ENCODE measurements at places on chromosomes 7 and 10.
A peak's percentile ranks its signal among the peaks of the same experiment; 100 is the strongest.

DNA sequence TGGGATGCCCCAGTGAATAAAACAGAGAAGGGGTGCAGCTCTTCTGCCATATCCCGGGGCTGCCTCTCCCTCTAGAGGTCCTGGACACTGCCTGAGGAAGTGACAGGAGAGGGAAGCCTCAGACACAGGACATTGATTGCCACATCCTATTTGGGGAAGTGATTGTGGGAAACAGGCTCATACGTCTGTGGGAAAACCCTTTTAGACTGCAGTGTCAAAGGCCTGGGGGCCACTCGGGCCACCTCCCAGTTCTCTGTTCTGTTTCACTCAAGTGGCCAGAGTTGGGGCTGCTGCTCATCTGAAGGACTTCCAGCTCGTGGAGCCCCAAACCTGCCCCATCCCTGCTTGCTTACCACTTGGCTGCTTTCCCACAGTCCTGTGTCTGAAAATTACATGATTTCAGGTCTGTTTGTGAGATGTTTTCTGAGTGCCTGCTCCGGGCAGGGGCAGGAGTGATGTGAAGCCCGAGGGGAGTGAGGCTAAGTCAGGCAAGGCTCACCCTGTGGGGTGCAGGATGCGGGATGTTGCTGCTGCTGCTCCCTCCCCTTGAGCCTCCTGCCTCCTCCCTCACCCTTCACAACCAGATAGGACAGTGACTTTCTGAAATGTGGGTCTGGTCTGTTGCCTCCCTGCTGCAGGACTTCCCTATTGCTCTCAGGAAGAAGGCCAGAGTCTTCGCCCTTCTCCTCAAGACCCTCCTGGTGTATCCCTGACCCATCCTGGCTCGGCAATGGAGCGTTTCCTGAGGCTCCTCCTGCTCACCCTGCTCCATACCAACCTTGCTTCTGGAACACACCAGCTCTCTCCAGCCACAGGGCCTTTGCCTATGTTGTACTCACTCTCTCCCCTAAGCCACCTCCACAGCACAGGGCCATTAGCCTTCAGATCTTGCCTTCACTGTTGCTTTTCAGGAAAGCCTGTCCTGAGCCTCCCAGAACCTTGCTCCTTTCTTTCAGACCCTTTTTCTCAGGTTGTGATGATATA, 58.4 kb downstream of the NEURL1 start:
- DNase-seq = no peak

DNA sequence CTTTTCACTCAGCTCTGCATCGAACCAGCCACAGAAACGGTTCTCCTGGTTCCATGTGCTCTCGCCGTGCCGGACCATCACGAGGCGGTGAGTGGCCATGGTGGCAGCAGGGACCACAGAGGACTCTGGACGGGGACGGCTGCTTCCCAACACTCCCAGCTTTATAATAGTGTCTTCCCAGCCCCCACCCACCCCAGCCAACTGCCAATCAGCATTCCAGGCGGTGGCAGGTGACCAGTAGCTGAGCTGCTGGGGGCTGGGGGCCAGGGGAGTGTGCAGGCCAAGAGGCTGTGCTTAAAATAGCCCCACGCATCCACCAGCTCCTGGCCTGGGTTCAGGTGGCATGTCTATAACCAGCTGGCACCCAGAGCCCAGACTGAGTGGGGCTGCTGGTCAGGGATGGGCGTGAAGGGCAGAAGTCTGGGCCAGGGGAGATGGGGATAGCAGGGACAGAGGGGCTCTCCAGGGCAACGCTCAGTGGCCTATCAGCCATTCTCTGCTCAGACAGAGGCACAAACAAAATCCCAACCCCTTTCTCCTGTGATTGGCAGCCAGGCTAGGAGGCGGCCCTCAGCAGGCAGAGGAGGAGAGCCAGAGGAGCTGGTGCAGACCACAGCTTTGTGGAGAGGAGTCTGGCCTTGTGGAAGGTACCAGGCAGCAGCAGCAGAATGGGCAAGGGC, at the start of gene PGAM2:
Gene PGAM2 (minus strand): TSS at position 137 of the 680 bp plus-strand sequence. CDS start 38 bp downstream, at position 99.
- DNase-seq = no peak

- DNase-seq = no peak
Measured at GRCh38 chr7:151271699-151272355, 23.3 kb upstream of the SMARCD3 start.

DNA sequence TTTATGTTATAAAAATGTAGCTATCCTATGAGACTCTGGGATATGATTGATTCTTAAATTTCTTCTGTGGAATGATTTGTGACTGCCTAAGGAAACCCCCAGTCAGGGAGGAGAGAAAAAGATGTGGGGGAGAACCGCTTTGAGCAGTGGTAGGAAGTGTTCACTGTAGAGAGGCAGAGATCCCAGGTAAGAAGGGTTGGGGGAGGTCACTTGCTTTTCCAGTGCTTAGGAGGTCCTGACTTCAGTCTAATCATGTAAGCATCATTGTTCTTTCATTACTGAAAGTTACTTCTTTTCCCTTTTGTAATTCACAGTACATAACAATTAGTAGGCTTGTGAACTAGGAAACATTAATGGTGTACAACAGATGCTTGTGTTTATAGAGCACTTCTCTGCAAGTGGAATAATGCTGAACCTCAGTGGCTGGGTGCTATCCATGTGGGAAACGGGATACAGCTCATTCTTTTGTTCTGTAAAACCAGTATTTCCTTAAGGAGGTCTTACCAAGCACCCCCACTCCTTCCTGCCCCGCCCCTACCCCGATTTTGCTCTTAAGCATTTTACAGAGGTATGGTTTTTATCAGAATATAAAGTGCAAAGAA, 165.4 kb downstream of the ST7 start:
- DNase-seq = no peak

- DNase-seq = no peak
Measured at GRCh38 chr10:61188691-61189090, 244.7 kb upstream of the RHOBTB1 start.

DNA sequence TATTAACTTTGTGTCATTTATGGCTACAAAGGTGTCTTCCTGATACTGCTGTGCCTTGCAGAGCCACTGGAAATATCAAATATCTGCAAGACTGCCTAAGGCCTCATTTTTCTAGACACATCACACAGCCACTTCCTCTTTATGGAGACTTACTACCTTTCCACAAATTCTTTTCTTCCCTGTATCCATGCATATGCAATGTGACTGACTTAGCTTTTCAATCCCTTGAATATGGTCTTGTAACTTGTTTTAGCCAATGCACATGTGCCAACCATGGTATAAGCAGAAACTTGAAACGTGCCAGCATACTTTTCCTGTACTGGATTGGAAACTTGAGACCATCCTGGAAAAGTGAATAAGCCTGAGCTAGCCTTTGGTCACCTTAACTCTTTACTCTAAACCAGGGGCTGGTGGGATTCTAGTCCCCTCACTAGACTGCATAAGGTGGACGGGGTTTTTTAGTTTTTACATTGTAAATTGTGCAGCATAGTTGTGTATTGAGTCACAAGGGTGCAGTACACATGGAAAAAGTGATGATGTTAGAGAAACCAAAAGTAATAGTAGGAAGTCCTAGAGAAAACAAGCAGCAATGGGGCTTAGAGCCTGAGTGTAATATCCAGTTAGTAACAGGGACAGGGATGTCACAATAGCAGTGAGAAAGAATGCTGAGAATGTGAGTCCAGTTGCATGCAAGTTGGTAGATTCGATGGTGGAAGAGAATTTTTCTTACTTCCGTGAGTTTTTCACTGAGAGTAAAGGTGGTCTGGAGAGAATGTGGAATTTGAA, 879.5 kb downstream of the SORCS1 start:
- no peak for DNase-seq

DNA sequence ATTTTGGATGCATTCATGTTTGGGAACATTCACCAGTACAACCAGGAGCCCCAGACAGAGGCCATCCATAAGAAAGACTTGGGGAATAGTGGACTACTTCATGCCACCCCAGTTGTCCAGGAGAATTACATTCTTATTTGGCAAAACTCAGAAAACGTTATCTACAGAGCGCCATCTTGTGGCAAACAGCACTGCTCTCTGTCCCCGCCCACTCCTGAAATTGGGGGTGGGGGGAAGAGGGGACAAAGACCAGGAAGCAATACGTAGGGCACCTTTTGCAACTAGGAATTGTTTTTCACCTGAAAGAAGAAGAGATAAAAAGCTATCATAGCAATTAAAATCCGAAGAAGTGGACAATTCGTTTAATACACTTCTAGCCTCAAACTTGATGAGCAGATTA, 134.6 kb upstream of the MGMT start:
- no peak for DNase-seq

GRCh38 chr7:146002431-146003078, 114.0 kb upstream of the CNTNAP2 start:
- DNase-seq = no peak

DNA sequence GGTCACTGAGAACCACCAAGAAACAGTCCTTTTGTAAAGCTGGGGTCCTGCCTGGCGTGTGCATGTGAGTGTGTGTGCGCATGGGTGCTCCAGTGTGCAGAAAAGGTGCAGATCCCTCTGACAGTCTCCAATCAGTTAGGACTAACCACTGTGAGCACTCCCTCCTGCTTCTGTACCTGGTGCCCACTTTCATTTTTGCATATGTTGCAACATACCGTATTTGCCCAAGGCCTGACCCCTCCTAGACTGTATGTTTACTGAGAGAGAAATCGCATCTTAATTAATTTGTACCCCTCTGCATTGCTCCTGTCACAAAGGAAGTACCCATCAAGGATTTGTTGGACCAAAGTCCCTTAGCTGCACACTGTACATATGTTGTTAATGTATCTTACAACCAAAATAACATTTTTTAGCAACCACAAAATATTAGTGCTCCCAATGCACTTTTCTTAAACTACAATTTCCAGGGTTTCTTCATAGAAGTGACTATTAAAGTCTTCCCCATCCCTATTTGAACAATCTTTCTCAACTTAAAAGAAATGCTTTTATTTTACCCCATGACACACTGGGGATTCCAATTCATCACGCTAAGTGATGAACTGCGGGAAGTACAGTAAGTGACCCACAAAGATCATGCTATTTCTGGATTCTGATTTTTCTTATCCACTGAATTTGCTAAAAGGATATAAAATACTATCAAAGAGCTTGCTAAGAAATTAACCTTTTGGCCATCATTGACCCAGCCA, 16.6 kb downstream of the PAXIP1 start:
- DNase-seq = no peak

- no peak for DNase-seq
Measured at GRCh38 chr7:151454305-151454704, 14.4 kb upstream of the CRYGN start.

- DNase-seq = no peak
Measured at GRCh38 chr10:63164166-63164623, 31.1 kb downstream of the NRBF2 start.

DNA sequence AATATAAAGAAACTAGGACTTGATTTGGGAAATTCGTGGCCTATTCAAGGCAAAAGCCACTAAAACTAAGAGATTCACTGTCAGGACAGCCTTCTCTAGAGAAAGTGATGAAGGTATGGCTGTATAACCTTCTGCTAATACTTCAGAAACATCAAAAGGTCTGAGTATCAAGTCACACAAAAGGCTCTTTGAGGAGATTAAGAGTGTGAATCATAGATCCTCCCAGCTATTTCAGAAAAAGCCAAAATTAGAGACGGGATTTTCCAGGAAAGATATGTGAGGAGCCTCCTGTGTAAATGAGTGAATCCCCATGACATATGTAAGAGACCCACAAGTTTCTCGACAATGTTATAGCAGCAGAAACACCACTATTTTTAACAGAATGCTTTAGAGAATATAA, 56.2 kb downstream of the UBE3C start:
- DNase-seq = no peak

GRCh38 chr7:102305414-102306268, 19.0 kb downstream of the SH2B2 start:
- DNase-seq = no peak

DNA sequence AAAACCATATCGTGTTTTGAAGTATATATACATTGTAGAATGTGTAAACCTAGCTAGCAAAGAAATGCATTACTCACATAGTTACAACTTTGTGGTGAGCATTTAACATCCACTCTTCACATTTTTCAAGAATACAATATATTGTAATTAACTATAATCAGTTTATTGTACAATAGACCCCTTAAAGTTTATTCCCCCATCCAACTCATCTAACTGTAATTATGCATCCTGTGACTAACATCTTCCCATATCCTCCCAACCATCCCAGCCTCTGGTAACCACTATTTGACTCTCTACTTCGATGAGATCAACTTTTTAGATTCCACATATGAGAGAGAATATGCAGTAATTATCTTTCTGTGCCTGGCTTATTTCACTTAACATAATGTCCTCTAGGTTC, 526.4 kb downstream of the KIF20B start:
- no peak for DNase-seq

DNA sequence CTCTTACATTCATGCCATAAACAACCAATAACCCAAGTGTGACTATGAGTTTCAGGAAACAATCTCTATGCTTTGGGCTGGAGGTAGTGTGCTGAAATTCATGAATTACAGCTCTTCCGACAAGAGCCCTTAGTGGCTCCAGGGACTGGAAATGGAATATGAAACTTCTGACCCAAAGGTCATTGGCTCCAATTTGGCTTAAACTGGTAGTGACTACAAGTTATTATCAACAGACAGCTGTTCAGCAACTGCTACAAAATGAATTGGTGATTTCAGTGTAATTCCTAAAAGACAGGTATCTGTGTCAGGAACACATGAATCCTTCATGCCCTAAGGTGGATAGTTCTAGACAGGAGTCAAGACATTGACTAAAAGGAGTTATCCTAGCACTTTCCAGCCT, 745.4 kb downstream of the PHTF2 start:
- no peak for DNase-seq

GRCh38 chr7:27188386-27189294, 3.6 kb upstream of the HOXA11 start:
- no peak for DNase-seq

DNA sequence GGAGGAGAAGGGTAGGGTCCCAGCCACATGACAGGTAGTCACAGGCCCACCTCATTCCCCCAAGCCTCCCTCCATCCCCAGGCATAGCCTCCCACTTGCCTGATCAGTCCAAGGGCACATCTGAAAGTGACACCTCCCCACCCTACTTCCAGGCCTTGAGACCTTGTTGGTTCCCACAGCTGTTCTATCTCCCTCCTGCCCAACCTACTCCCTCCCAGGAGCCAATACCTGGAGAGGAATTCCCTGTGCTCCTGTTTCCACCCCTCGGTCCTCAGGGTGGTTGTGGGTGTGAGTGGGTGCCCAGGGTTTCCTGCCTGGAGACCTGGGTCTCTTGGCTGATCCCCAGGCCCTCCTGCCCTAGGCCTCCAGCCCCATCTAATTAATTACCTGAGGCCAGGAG, 11.6 kb upstream of the IMPDH1 start:
- no peak for DNase-seq

DNA sequence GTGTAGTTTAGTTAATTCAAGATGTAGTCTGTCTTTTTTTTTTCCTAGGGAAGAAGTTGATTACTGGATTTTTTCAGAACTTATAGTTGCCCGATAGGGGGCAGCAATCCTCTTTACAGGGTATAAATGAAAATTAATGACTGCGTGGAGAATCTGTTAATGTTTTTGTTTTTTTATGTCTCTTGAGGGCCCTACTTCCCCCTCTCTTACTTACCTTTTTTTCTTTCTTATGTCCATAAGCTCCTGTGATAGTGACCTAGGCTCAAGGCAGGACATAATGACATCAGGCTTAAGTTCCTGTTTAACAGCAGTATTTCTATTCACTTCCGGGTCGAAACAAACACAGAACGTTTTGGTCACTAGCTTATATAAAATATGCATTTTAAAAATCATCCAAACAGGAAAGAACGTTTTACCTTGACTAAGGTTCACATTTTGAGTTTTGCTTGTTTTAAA, 18.8 kb downstream of the CDC123 start:
- DNase-seq = peak; percentile 11

Measured in NCI-H1436 treated with DMSO at 0.1 percent for 48 hours (cell line).